ENCODE measurements at places on chromosomes 5 and 9.

GRCh38 chr5:82257729-82258128 is 20.4 kb downstream of the RPS23 start:
- no peak for DNase-seq

DNA sequence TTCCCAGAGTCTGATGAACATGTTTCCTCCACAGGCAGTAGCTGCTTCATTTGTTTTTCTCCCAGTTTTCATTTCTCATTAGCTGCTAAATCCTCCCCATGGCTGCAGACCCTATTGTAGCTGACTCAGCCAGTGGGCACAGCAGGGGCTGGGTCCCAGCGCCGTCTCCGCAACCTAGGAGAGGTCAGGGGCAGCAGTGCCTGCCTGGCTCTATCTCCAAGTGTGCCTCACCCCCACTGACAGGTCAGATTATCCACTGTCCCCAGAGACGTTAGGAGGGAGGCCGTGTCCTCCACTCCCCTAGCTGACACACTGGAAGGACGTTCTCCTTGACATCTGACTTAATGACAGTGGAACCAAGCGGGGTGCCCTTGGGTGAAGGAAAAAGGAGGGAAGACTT is 31.1 kb downstream of the KCNIP1 start:
- no peak for DNase-seq

- DNase-seq = no peak
These were observed 55.5 kb upstream of the IFNK start for GRCh38 chr9:27468462-27469110.

DNA sequence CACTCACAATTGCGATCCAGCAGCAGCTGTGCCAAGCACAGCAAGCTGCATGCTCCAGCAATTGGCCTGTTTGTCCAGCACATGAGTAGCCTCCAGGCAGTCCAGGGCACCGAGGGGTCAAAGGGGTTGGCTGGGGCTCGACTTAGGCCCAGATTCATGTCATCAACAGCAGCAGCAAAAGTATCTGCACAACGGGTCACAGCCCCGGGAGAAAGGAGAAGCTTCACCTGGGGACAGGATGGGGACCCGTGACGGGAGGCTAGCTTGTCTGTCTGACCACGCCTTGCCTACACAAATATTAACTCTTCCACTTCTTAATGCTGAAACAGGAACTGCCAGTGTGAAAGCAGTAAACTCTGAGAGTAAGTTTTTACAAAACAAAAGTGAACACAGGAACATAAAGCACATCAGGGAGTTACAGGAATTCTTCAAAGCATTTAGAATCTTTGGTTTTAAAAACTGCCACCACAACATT is 191.2 kb downstream of the PIK3R1 start:
- no peak for DNase-seq

DNA sequence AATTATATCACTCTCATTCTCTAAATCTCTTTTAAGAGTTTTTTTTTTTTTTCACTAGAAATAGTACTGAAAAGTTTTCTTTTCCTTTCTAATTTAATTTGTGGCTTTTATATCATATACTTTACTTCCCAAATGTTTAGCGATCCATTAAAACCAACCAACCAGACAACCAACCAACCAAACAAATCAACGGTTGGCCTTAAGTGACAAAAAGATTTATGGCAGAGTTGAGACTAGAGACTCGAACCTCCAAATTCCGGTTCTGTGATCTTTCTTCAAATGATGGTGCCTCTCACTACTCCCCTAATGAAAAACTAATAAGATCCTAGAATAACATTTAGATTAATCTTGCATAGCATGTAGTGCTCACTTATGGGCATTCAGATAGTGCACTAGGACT is 45.3 kb upstream of the ACTBL2 start:
- DNase-seq = no peak

- no peak for DNase-seq
These were observed 94.8 kb downstream of the SLC1A3 start for GRCh38 chr5:36701085-36701698.

GRCh38 chr5:177370488-177371119 is 12.9 kb downstream of the RGS14 start:
- no peak for DNase-seq

DNA sequence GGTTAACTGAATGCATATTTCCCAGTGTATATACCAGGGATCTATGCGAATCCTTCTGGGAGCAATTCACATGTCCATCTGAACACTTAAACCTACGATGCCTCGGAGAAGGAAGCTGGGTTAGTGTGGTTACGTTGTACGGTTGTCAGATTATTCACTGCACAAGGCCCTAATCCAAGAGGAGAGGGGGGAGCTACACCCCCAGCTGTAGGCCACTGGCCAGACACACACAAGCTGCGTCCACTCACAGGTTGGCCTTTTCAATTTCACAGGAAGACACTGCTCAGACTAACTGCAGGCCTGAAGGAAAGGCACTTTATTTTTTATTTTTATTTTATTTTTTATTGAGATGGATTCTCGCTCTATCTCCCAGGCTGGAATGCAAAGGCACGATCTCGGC is 184.5 kb upstream of the GNA14 start:
- no peak for DNase-seq

- no peak for DNase-seq
These were observed 1.1 kb upstream of the ARHGEF28 start for GRCh38 chr5:73624888-73625287.

GRCh38 chr5:178388386-178389025 is 155.9 kb upstream of the PHYKPL start:
- DNase-seq = peak; percentile 72

DNA sequence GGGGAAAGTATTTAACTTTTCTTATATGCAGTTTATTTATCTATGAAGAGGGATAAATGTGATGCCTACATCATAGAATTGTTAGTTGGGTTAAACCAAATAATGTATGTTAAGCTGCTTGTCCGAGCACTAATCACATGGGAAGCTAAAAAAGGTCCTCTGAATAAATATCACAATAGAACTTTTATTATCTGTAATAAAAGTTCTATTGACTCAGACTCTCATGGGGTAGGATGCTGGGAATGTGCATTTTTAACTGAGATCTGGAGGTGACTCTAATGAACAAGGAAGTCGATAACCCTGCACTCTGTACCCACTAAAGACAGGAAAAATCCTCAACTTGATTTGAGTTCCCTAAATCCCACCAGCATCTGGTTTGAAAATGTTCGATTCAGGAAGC is 205.9 kb upstream of the IL12B start:
- DNase-seq = no peak

GRCh38 chr5:95954716-95955115 is 6.9 kb downstream of the ELL2 start:
- DNase-seq = no peak

GRCh38 chr9:98364086-98364485 is 108.6 kb upstream of the TBC1D2 start:
- no peak for DNase-seq

GRCh38 chr5:30894811-30895210 is 298.7 kb upstream of the CDH6 start:
- DNase-seq = no peak

DNA sequence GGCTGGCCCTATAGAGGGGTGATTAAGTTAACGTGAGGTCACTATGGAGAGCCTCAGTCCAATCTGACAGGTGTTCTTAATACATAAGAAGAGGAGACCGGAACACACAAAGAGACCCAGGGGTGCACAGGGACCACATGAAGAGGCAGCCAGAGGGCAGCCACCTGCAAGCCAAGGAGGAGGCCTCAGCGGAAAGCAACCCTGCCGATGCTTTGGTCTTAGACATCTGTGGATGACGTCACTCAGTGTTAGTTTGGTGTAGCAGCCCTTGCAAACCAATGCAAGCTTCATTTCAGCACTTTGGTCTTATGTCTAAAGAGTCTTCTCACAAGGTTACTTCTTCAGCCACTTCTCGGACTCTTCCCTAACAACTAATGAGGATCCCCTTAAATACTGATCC is 47.6 kb upstream of the GRHPR start:
- no peak for DNase-seq

DNA sequence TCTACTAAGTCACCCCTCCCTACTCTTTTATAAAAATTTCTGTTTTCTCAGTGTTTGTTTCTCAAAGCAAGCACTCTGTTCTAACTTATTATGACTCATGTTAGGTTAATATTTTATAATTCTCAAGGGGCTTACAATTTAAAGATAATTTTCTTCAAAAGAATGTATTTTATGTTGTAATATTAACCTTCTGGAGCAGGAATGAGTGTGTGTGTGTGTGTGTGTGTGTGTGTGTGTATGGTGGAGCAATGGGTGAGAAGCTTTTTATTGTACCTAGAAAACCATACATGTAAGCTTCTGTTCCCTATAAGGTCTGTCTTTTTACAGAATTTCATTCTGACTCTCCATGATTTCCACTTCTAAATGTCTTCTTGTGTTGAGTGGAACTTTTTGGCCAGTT is 63.0 kb downstream of the PBX3 start:
- no peak for DNase-seq

GRCh38 chr5:107154593-107154992 is 516.1 kb downstream of the EFNA5 start:
- DNase-seq = no peak

DNA sequence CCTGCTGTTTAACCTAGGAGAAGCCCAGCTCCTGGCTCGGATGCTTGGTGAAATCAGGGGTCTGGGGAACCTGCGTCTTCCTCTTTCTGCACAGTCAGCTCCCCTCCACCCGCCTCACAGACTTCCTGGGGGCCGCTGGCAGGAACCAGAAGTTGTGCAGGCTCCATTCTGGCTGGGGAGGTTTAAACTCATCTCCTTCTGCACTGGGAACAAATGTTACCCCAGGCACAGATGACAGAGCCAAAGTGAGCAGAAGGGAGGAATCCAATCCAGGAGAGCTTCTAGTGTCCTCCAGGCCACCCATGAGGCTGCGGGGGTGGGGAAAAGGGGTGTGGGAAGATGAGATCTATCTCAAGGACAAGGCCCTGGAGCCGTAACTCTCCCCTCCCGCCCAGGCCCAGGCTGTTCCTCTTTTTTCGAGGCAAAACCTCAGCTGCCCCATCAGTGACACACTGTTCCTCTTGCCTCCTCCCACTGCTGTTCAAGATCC is 31.2 kb downstream of the KCNMB1 start:
- no peak for DNase-seq

DNA sequence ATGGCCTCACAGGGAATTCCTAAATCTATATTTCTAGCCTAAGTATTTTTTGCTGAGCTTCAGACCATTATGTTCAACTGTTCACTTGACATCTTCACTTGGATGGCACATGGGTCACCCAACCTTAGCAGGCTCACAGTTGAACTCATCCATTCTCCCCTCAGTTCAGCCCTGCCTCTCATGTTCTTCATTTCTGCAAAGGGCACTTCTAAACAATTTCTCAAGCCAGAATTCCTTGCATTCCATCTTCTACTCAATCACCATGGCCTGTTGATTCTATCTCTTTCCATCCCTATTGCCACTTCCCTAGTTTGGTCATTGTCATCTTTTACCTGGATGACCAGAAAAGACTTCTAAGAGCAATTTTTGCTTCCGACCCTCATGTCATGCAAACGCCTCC is 7.3 kb upstream of the RGS3 start:
- DNase-seq = no peak

DNA sequence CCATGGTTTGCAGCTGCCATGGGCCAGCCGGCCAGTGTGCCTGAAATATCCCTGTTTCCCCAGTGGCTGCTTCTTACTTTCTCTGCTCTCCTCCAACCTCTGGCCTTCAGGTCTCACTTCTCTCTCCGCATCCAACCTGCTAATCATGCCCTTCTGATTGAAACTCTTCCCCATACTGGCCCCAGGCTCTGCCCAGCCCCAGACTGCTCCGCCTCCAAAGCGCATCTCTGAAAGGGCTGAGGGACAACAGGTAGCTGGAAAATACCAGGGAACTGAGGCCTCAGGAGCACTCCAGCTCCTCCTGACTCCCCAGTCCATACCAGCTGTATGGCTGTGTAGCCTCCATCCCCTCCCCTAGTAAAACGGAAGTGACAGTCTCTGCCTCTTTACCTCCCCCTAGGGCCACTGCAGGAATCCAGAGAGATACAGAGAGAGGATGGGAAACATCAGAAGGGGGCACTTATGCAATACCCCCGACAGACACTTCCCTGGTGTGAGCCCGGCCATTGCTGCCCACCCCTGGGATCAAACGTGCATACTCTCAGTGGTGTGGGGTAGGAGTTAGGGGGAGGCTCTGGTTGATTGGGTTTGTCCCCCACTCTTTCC is 34.2 kb downstream of the PAX5 start:
- DNase-seq = no peak

- no peak for DNase-seq
These were observed 17.4 kb downstream of the WDR31 start for GRCh38 chr9:113322671-113323070.

DNA sequence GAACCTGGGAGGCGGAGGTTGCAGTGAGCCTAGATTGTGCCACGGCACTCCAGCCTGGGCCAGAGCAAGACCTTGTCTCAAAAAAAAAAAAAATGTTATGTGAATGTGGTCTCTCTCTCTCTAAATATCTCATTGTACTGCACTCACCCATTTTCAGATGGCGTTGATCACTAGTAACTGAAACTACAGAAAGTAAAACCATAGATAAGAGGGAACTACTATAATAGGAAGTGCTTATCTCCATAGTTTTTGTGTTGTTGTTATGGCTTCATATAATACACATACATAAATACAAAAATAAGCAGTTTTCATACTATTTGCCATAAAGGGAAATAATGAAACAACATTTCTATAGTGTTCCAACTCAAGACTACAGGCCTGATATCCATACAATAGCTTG is 9.1 kb downstream of the IL31RA start:
- no peak for DNase-seq

DNA sequence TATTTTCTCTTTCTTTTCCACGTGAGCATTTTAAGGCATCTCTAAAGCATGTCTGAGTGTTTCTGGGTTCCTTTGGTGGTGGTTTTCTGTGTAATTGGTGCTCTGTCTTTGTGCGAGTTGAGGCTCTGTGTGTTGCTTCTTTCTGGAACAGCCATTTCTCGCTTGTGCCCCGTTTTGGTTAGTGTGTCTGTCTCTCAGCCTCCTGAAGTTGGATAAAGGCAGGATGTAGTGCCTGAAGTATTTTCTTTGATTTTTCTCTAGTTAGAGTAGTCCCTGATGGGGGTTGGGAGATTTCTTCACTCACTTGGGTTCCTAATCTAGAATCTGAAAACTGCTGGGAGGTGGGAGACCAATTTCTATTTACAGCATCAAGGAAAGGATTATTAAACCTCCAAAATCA is 129.7 kb upstream of the TMEM161B start:
- DNase-seq = no peak

GRCh38 chr5:37696190-37697021 is 143.4 kb downstream of the GDNF start:
- no peak for DNase-seq

- DNase-seq = no peak
These were observed 225.9 kb upstream of the MAP3K1 start for GRCh38 chr5:56589481-56589860.

DNA sequence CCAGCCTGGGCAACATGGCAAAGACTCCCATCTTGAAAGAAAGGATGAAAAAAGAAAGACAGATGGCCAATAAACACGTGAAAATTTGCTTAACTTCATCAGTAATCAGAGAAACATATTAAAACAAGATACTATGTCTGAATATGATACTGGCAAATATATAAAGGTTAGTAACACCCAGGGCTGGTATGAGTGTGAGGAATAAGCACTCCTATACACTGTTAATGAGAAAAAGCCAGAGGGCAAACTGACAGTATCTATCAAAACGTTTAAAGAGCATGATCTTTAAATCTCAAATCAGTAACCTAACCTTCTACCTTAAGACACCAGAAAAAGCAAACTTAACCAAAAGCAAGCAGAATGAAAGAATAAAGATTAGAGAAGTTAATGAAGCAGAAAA is 14.1 kb downstream of the B4GALT1 start:
- DNase-seq = no peak
